T-helper 17 cell (primary cell): ENCODE measurements at places on chromosomes 13 and 19. TPM values are rescaled to one million over a fixed set of nuclear protein-coding genes. Genes with fewer than 3 reads are reported as not detected.

- no peak for DNase-seq
- peaks cover 39% of the 10 kb centered on the region for H3K27me3 ChIP-seq
- H3K4me3 ChIP-seq, result no peak overlapping the region
- H3K27ac ChIP-seq, result no peak overlapping the region
These were observed 2.5 kb downstream of the GRTP1 start for GRCh38 chr13:113361406-113361805.

DNA sequence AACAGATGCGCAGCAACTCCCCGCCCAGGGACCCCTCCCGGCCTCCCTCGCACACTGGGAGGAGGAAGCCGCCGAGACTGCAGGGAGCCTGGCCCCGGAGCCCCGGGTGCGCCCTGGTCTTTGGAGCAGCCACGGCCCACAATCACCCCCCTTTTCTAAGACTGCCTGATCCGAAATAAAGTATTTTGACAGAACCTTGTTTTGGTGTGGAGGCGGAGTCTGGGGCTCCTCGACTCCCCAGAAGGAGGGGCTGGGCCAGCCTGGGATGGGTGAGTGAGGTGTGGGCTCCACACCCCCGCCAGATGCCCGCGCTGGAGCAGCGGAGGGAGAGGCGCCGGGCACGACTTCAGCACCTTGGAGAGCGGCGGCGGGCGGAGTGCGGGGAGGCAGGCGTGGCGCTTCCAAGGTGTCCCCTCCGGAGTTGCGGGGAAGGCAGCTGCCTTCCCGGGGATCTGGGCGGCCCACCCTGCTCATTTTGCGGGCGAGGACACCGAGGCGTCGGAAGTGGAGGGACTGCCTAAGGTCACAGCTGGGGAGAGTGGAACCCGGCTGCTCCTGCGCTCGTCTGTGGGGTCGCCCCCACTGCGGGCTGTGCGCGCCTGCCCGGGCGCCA is 9.4 kb downstream of the SIRT6 start:
- peak overlapping the region; percentile 36 for H3K4me3 ChIP-seq
- H3K27me3 ChIP-seq, result peaks cover 14% of the 10 kb centered on the region
- peak; percentile 67 for DNase-seq
- H3K4me1 ChIP-seq, result peaks cover 4% of the 10 kb centered on the region
- no peak overlapping the region for H3K27ac ChIP-seq

DNA sequence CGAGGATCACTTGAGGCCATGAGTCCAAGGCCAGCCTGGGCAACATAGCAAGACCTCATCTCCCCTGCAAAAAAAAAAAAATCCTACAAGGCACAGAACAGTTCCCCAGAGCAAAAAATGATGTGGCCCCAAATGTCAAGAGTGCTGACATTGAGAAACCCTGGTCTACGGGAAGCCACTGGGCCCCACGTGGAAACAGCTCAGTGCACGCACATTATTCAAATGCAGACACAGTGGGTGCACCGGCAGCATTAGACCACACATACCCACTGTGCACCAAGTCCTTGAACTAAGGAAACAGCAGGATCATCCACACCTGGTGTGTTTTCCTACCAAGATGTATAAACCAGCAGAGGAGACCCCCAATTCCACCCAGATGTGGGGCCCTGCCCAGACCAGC is 35.0 kb upstream of the ADGRE5 start:
- no peak for DNase-seq
- H3K4me3 ChIP-seq, result no peak overlapping the region
- H3K36me3 ChIP-seq, result no peaks in the 10 kb centered on the region
- H3K27me3 ChIP-seq, result no peaks in the 10 kb centered on the region

DNA sequence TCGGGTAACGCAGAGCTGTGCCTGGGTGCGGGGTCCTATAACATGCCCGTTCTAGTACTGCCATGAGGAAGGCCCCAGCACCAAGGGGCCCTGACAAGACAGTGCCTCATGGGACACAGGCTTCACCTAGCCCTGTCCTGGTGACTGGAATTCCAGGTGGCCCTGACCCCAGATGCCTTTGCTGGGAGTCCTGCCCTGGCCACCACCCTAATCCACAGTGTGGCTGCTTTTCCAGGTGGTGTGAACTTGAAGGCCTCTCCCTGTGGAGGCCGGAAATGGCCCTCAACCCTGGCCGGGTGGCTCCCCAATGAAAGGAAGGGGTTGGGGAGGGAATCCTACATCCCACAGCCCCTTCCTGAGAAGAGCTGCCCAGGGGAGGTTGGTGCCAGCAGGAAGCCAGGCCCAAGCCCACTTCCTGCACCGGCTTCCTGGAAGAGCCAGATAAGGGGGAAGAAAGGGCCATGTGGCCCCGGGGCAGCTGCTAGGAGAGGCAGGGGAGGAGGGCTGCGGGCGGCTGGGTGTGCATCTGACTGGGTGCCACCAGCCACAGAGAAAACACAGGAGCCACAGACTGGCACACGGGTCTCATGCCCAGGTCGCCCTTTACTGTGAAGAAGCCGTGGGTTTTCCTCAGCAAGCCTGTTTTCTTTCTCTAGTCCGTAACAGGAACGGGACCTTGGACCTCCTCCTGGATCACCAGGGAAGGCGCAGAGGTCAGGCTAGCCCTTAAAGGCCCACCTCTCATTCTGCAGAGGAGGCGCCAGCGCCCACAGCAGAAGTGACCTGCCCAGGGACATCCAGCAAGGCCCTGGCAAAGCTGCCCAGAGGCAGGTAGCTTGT is 4.7 kb downstream of the LSM4 start:
- H3K4me1 ChIP-seq, result peaks cover 36% of the 10 kb centered on the region
- H3K27ac ChIP-seq, result peak overlapping the region; percentile 93
- H3K36me3 ChIP-seq, result no peaks in the 10 kb centered on the region
- H3K27me3 ChIP-seq, result no peaks in the 10 kb centered on the region
- H3K4me3 ChIP-seq, result peak overlapping the region; percentile 68

GRCh38 chr19:12769689-12770088 is 5.7 kb downstream of the HOOK2 start:
- peak overlapping the region; percentile 72 for H3K4me3 ChIP-seq
- H3K27ac ChIP-seq, result peak overlapping the region; percentile 16
- peaks cover 15% of the 10 kb centered on the region for H3K4me1 ChIP-seq
- H3K27me3 ChIP-seq, result no peaks in the 10 kb centered on the region
- peaks cover 2% of the 10 kb centered on the region for H3K36me3 ChIP-seq
- DNase-seq, result peak; percentile 44

Gene ZNF154
- 20.0 TPM for total RNA-seq

Gene TMEM145
- total RNA-seq, result not detected
